ENCODE measurements at places on chromosomes 5 and 9. TPM values are rescaled to one million over a fixed set of nuclear protein-coding genes. Genes with fewer than 3 reads are reported as not detected.

DNA sequence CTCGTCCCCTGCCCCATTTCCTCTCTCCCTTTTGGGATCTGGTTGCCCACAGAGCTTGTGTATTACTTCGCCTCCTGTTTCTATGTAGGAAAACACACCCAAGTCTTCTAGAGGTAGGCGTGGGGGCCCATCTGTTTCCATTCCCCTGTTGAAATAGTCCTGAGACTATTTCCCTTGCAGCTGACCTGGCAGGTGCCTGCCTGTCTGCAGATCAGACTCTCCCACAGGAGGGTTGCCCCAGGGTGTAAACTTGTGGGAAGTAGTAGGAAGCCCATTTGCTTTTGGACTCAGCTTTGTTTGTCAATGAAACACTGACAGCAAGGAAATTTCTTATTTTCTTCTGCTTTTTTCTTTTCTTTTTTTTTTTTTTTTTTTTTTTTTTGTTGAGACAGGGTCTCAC, 16.3 kb upstream of the GARNL3 start:
- no peak overlapping the region for H3K4me3 ChIP-seq
- H3K27ac ChIP-seq: no peak overlapping the region
- no peak for DNase-seq
- H3K27me3 ChIP-seq: no peaks in the 10 kb centered on the region

DNA sequence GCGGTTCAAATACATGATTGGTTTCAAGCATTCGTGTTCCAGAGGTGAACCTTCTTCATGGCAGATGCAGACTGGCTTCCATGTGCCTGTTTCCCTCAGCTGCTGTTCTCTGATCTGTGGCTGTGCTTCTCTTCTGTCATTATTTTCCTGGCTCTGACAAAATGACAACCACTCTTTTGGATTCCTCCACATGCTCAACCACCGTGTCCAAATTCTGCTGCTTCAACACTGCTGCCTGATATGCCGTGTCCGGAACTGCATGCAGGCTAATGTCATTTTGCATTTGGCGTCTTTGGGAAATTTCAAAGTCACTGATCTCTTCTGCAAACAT, 368.7 kb upstream of the ZNF608 start:
- H3K4me3 ChIP-seq: no peak overlapping the region
- DNase-seq: no peak
- H3K36me3 ChIP-seq: no peaks in the 10 kb centered on the region

DNA sequence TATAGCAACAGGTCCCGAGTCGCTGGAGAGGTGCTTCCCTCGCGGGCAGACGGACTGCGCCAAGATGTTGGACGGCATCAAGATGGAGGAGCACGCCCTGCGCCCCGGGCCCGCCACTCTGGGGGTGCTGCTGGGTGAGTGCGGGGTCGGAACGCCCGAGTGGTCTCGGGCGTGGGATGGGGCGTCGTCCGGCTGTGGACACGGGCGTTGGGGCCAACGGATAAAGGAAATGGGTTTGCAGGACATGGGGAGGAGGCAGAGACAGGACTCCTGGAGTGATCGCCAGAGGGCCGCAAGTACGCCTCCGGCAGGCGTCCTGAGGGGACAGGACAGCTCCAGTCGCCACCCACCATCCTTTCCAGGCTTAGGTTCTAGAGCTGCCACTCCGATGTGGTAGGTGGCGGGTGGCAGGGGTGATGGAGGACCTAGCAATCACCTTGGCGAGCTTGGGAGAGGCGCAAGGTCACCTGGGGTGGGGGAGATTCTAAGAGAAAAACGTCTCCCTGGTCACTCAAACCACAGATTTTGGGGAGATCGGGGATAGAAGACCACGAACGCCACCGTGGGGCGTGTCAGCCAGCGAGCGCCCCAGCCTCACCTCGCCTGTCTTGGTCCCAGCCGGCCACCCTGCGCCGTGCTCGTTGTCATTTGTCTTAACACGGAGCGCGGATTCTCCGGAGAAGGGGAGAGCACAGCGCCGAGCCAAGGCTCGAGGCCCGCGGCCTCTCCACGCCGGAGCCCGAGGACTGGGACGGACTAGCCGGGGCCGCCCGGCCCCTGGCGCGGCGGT, 922 bp downstream of the LMX1B start:
- H3K27me3 ChIP-seq: peaks cover 92% of the 10 kb centered on the region
- H3K36me3 ChIP-seq: no peaks in the 10 kb centered on the region
- peaks cover 48% of the 10 kb centered on the region for H3K4me1 ChIP-seq

Gene KCNV2
- total RNA-seq: not detected

Gene CD180
- 0.79 TPM for total RNA-seq

Gene CYLC2
- not detected for total RNA-seq
